ENCODE measurements at places on chromosomes 16 and 17.

GRCh38 chr17:39547713-39548478 is 59.8 kb downstream of the NEUROD2 start:
- DNase-seq = peak; percentile 79

- DNase-seq = no peak
Observed at GRCh38 chr17:28204751-28205150, 114.2 kb upstream of the TMEM97 start.

- DNase-seq = no peak
Observed at GRCh38 chr17:63624531-63624880, 2.3 kb downstream of the MAP3K3 start.

DNA sequence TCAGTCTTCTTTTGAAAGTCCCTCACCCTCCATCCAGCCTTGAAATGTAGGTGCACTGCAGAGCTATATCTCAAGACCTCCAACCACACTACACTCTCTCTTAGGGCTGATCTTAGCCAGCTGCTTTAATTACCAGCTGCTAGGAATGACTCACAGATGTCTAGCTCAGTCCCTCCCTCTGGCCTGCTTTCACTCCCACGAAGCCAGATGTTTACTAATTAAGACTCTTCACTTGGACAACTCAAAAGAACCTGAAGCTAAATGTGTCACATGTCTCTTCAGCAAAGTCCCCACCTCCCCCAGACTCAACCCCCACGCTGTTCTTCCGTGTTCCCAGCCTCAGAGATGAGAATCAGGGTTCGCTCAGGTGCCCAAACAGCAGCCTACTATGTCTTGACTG is 2.6 kb downstream of the GTF3C1 start:
- DNase-seq = peak; percentile 23

DNA sequence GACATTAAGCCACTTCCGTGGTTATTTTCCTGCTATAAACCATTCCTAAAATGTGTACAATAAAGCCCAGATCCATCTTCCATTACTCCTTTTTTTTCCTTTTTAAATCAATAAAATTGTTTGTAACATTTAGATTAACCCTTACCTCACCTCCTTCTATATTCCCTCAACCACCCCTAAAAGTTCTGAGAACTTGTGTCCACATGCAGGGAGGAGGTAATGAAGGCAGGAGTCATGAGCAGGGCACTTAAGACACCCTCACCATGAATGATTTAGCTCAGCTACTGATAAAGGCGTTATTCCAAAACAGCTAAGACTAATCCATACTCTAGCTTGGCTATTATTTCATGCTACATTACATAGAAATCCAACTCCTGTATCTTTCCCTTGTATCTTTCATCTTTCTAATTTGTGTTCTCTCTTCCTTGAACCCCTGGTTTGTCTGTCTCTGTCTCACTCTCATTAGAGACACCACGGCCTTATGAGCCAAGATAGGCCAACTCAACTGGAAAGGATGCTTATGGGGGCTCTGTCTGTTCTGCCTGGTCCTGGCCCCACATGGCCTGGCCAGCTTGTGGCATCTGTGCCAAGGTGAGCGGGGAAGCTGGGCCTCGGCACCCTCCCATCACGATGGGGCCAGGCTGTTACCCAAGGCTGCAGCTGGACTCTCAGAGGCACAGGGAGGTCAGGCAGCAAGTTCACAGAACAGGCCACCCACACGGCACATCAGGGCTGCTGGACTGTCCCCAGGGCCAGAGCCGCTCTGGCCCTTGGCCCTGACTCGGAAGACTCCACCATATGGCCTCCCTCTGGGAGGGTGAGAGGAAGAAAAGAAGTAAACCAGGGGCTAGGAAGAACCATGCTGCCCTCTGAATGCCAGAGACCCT is 294.4 kb downstream of the SOX9 start:
- no peak for DNase-seq

- peak; percentile 65 for DNase-seq
Observed at GRCh38 chr16:85441189-85441889, 171.8 kb upstream of the GSE1 start.

GRCh38 chr17:69250641-69251040 is 22.0 kb upstream of the ABCA10 start:
- DNase-seq = no peak

DNA sequence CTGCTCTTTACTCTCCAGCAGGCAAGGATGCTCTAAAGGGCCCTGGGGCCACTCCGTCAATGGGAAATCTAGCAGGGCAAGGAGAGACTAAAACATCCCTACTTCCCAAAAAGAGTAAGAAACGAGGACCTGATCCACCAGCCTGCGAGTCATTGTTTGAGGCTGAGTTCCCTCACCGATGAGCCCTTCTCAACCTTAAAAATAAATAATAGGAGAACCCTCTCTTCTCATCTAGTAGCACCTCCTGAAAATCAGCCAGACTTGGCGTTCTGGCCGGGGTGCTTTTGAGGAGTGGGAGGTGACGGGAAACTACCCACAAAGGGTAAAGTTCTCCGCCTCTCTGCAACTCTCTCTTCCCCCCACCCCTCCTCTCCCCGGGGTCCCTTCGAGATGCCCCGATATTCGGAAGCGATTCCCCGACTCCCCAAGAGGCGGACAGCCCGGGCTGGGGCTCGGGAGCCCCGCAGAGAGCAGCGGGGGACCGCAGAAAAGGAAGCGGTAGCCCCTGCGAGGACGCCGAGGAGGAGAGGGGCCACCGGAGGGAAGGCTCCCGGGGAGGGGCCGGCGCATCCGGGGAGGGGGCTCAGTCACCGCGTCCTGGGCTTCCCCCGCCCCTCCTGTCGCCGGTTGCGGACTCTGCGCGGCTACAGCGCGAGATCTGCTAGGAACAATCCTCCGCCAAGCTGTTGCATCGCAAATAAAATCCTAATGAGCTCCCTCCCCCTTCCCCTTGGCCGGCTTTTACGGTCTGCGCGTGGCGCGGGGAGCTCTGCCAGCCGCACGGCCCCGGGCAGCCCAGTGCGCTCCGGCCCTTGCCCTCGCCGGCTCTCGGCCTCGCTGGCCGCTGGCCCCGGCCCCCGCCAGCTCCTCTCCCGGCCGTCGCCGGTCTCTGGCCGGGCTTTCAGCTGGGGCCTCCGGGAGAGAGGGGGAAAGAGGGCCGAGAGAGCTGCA is 1.3 kb downstream of the HOXB9 start:
- no peak for DNase-seq

- DNase-seq = no peak
Observed at GRCh38 chr17:71937914-71938313, 182.9 kb upstream of the SOX9 start.

- DNase-seq = no peak
Observed at GRCh38 chr16:35319536-35320192, 1860.3 kb downstream of the TP53TG3F start.

DNA sequence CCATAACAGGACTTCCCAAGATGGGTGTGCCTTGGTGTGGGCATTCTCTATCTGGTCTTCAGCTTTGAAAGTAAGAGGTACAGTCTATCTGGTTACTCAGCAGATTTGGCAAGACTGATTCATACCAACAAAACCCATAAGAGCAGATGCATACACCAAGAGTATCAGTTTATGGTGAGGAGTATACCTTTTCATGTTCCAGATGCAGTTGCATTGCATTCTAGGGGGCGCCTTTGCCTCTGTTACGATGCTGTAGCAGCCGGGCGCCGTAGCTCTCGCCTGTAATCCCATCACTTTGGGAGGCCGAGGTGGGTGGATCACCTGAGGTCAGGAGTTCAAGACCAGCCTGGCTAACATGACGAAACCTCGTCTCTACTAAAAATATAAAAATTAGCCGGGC is 31.1 kb upstream of the CARMIL2 start:
- peak; percentile 40 for DNase-seq

- no peak for DNase-seq
Observed at GRCh38 chr16:80741724-80742123, 62.7 kb downstream of the CDYL2 start.

Data from hematopoietic multipotent progenitor cell treated with erythropoietin and hydrocortisone succinate and interleukin-3 and kit ligand, for 6 days (in vitro differentiated cells).